ENCODE measurements at places on chromosomes 11 and 22.

DNA sequence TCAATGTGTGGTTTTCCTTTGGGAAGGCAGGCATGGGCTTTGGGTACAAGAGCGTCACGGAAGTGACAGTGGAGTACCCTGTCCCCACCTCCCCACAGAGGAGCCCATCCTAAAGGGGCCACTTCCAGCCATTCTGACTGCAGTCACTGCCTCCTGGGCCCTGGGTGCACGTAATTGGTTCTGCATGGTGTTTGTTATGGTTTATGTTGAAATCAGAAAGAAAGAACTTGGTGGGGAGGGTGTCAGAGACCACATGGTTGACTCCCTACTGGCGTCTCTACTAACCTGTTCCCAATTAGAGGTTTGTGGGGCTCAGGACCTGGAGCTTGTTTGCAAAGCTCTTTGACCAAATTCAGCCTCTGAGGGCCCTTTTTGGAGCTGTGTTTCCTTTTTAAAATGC lies 40.8 kb downstream of the RIBC2 start:
- no peak for DNase-seq

DNA sequence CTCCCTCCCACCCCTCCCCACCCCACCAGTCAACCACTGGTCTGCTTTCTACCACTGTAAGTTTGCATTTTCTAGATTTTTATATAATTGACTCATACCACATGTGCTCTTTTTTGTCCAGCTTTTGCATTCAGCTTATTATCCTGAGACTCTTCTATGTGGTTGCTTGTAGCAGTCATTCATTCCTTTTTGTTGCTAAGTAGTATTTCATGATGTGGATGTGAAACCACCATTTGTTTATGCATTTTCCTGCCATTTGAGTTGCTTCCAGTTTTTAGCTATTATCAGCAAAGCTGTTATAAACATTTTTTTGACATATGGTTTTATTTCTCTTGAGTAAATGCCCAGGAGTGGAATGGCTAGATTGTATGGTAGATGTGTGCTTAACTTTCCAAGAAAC lies 77.0 kb upstream of the FGF3 start:
- DNase-seq: no peak

- peak; percentile 35 for DNase-seq
Observed at GRCh38 chr11:47373876-47374719, 4.2 kb downstream of the SPI1 start.

- DNase-seq: no peak
Observed at GRCh38 chr11:69300120-69301060, 6.4 kb downstream of the MYEOV start.

DNA sequence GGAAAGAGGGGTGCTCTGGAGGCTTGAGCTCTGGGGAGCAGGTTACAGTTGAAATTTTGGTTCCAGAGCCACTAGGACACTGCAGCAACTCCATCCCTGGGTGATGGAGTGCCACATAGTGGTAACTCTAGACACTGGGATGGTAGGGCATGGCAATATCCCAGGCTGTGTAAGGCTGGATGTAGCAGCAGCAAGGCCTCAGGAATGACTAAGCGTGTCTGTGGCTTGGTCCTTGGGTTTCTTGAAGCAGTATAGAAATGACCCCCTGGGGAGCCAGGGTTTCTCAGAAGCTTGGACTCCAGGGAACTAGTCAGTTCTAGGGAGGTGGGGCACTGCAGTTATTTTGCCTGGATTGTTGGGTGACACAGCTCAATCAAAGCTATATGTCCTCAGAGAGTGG lies 8.1 kb downstream of the MS4A4A start:
- no peak for DNase-seq

GRCh38 chr22:47133061-47133969 lies 370.9 kb downstream of the TBC1D22A start:
- no peak for DNase-seq

DNA sequence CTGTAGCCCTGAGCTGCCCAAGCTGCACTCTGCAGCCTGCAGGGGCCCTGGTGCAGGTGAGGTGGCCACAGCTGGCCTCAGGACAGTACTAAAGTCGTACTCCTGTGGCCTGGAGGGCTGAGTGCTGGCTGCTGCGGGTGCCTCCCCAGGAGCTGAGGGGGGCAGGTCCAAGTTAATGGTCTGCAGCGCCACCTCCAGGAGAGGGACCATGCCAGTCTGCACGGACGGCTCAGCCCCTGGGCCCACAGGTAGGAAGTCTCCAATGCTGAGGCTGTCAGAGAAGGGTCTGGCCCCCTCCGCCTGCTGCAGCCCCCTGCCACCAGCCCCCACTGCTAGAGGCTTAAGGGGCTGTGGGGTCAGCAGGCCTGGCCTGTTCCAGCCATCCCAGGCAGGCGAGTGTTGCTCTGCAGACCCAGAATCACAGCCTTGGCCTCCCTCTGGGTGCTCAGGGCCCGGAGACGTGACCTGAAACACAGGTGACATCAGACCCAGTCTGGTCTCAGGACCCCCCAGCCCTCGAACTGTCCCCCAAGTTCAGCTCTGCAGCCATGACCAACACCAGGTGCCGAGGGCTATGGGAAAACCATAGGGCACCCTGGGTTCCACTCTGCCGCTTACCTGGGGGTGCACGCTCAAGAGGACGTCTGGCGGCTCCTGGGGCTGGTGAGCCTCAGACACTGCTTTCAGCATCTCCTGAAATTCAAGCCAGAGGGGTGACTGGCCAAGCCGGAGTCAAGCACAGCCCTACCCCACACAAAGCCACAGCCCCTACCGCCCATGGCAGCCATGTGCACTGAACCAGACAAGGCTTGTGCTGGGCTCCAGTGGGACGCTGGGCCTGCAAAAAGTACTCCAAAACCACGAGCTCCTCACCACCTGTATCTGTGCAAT lies 20.8 kb downstream of the SELENOO start:
- DNase-seq: no peak

- DNase-seq: no peak
Observed at GRCh38 chr11:76627606-76628005, 42.9 kb downstream of the LRRC32 start.

GRCh38 chr22:49963647-49964026 lies 3.1 kb downstream of the PIM3 start:
- no peak for DNase-seq

GRCh38 chr22:45310977-45311531 lies 1.3 kb downstream of the FAM118A start:
- DNase-seq: no peak

DNA sequence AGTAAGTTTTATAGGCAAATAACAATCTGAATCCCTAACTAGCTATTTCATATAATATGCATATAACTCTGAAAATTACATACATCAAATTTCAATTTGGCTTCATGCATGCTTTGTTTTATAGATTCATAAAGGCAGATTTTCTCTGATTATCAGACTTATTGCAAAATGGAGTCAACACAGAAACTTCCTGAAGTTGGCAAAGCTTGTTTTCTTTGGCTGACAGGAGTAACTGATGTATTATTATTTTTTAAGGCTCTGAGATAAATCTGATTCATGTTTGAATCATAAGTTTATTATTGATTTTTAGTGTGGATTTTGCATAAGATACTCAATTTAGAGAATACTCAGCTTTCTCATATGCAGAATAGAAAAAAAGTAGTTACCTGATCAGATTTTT lies 356.3 kb upstream of the CCDC90B start:
- DNase-seq: no peak

GRCh38 chr11:120925944-120926343 lies 98.0 kb upstream of the TBCEL start:
- no peak for DNase-seq

DNA sequence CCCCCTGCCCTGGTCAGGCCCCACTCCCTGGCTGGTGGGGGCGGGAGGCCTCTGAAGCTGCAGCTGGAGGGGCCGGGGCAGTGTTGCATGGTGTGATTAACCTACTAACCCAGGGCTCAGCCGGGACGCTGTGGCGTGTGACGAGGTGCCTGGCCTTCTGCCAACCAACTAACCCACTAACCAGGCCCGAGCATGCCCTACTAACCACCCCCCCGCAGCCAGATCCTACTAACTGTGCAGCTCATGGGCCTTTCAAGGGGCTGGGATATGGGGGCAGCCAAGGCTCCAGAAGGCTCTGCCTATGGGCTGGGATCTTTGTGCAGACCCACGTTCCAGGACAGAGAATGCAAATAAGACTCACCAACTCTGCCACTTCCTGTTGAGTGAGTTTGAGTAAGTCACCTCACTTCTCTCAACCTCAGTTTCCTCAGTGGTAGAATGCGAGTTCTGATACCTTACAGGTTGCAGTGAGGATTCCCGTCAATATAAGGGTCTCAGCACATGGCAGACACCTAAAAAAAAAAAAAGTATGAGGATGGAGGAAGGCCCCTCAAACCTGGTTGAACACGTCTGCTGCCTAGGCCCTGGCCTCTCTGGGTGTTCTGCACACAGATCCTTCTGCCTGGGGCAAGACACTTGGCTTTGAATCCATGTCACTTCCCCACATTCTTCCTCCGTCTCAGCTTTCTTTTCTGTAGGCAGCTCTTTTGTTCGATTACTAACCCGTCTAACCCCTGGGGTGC lies 14.1 kb downstream of the MIAT start:
- no peak for DNase-seq

- DNase-seq: no peak
Observed at GRCh38 chr11:61959678-61960077, 7.8 kb downstream of the FTH1 start.

DNA sequence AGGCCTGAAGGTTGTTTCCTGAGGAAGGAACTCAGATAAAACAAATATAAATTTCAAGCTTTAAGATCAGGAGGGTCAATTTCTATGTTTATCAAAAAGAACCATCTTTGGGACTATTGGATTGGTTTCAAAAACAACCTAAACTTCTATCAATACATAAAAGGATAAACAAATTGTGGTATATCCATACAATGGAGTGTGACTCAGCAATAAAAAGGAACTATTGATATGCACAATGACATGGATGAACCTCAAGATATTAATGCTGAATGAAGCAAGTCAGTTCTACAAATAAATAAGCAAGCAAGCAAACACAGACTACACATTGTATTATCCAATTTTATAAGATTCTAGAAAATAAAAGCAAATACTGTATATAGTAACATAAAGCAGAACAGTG lies 11.1 kb upstream of the CLPB start:
- DNase-seq: no peak

- DNase-seq: no peak
Observed at GRCh38 chr11:107864591-107864990, 6.0 kb upstream of the SLC35F2 start.

GRCh38 chr11:8756201-8756600 lies 73.6 kb downstream of the RPL27A start:
- DNase-seq: no peak

- no peak for DNase-seq
Observed at GRCh38 chr11:117440258-117440657, 112.6 kb downstream of the CEP164 start.

DNA sequence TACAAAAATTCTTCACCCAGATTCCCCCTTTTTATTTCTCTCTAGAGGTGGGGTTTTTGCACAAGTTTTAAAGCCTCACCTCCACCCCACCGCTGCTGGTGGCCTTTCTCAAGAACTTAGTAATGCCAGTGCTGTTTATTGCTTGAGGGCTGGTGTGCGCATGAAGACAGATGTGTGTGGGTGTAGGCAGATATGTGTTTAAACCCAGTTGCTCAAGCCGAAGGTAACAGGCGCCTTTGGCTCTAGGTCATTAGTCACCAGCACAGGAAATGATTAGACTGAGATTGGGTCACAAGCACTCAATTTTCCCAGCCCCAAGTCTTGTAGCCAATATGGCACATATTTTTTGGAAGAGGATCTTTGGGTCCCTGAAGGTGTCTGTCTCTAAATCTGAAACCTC lies 2.7 kb upstream of the CLMP start:
- no peak for DNase-seq

- peak; percentile 35 for DNase-seq
Observed at GRCh38 chr11:130181295-130182272, 22.0 kb downstream of the ST14 start.

GRCh38 chr11:34558673-34559072 lies 45.1 kb upstream of the ELF5 start:
- DNase-seq: no peak

GRCh38 chr11:69290806-69291205 lies 3.1 kb upstream of the MYEOV start:
- DNase-seq: no peak

GRCh38 chr11:12624595-12624994 lies 49.6 kb upstream of the TEAD1 start:
- DNase-seq: no peak

- no peak for DNase-seq
Observed at GRCh38 chr22:42622061-42622710, 7.5 kb upstream of the POLDIP3 start.

DNA sequence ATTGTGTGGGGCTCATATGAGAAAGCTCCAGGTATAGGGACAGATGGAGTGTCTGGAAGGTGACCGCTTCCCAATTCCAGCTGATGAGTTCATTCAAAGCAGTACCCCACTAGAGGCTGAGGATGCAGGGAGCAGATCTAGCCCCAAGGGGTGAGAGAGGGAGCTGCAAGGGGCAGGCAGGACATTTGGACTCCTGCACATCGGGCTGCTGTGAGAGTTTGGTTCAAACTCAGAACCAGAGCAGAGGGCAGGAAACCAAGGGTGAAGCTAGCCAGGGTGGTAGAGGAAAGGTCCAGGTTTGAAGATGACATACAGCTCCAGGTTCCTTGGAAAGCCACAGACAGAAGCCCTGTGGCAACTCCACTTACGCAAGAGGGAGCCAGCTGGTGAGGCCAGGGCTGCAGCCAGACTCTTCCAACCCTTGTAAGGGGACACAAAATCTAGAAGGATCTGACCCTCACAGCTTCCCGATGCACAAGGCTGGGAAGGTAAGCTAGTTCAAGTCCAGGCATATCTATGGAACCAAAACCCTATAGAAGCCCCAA lies 1.9 kb downstream of the CSNK2A3 start:
- no peak for DNase-seq

GRCh38 chr11:33574331-33574730 lies 126.3 kb downstream of the C11orf91 start:
- no peak for DNase-seq

DNA sequence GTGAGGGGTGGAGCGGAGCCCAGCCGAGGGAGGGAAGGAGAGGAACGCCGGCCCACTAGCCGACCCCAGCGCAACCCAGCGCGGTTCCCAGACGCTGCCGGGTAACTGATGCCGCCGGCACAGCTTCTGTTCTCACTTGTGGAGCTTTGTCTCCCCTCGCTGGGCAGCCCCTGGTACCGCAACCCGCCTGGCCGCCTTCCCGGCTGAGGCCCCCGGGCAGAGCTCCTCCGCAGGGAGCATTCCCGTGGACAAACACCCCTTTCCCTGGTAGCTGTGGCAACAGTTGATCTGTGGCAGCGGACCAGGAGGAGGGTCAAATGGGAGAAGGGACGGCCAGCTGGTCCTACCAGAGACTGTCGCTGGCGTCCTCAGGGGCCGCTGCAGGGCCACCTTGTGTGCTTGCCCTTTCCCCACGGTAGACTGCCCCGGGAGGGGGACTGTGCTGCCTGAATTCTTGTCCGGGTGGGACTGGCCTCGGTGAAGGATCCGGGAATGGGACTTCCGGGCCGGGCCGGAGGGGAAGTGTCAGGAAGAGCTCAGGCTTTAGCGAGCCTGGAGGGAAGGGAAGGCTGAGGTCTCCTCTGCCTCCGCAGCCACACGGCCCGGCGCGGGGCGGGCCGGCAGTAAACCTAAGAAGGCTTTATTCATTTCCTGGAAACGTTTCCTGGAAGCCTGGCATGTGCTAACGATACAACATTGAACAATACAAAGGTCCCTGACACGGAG lies 468.0 kb downstream of the OPCML start:
- DNase-seq: no peak

- peak; percentile 46 for DNase-seq
Observed at GRCh38 chr22:23182309-23183060, 2.2 kb downstream of the BCR start.

GRCh38 chr11:115134926-115135325 lies 369.3 kb downstream of the CADM1 start:
- peak; percentile 58 for DNase-seq

Data from NCI-H2107 (cell line).